ENCODE measurements at places on chromosomes 7 and 10.

DNA sequence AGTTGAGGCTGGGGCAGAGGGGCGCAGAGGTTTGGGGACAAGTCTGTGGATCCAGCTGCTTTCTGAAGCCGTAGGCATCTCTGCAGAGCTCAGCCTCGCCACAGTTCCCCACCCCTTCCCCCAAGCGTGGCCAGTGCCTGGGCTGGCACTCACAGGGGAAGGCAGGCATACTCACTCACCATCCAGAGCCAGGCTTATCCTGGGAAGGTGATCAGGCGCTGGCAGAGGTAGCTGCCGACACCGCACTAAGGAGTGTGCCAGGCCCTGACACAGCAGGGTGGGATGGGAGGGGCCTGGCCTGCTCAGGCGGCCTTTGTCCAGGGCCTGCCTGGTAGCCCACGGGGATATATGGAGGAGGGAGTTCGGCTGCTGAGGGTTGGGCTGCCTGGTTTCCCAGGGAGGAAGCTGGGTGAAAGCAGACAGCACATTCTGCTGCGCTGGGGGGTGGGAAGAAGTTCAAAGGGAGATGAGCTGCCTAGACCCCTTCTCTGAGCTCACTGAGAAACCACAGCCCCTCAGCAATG lies 15.9 kb downstream of the VSIR start:
- DNase-seq, result no peak

DNA sequence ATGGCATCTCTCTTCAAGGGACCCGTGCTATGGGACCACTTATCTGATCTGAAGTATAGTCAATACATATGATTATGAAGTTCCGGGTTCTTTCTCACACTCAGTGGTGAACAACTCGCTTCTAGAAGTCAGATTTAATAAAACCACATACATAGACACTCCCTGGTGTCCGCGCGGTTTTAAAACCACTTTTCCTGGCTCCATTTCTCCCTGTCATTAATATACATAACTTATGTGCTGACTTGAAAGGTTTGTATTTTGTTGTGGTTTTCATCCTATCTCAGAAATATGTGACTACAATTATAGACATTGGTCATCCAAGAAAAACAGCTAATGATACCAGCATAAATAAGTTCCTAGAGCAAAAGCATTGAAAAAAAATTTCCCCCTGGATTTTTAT lies 34.0 kb downstream of the SVIL start:
- DNase-seq, result no peak

- DNase-seq, result no peak
These were observed 11.0 kb upstream of the AHCYL2 start for GRCh38 chr7:129213828-129214227.

GRCh38 chr10:23980094-23980493 lies 228.8 kb upstream of the KIAA1217 start:
- DNase-seq, result no peak

DNA sequence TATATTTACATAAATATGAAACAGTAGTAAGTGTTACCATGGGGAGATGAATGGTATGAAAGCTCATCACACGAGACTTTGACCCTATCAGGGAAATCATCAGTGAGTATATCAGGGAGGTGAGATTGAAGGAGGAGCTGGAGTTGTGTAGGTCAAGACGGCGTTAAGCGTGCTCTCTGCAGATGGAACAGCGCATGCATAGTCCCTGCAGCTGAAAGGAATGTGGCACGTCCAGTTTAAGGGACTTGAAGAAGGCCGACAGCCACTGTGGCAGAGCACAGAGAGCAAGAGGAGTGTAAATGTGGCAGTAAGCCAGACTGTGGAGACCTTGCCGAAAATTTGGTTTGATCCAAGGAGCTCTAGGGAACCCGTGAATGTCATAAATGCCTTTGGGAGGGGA lies 38.9 kb downstream of the POU6F2 start:
- DNase-seq, result no peak

GRCh38 chr7:142357953-142358520 lies 100.2 kb upstream of the PRSS58 start:
- no peak for DNase-seq

DNA sequence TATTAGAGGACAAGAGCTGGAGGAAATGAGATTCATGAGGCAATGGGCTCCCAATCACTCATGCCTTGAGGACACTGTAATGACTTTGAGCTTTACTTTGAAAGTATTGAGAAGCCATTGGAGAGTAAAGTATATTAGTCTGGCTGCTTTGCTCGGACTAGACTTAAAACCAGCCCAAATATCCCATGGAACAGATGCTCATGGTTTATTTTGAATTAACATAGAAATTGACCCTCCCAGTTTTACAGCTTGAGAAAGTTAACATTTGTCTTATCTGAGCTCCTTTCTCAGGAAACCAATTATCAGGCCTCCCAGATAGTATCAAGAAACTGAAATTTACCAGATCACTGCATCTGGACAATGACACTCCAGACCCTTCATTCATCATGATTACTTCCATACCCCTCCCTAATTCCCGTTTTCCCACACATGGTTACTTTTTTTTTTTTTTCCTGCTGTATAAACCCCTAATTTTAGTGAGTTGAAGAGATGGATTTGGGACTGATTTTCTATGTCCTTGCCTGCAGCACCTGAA lies 270.8 kb upstream of the SMIM30 start:
- no peak for DNase-seq

DNA sequence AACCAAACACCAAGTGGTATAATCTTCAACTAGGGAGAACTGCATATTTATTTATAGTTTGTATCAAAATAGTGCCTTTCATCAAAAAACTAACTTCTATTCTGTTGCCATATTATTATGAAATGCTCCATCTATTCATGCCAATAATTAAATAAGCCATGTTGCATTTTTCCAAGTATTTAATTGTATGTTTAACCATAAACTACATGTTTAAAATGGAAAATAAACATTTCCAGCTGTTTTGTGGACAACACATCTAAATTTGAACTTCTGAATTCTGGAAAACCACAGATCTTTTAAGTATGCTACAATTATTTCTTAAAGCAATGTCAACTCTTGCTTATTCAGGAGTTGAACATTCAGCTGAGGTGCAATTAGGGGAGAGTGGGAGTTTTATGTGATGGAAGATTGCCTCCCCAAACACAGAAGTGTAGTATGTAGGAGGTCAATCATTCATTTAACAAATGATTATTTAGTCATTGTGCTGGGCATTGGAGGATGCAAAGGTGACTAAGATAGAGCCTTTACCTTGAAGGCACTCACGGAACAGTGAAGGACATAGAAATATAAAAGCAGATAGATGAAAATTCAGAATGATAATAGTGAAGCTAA lies 80.7 kb upstream of the PPP1R3C start:
- no peak for DNase-seq

GRCh38 chr10:5633166-5633749 lies 33.1 kb downstream of the ASB13 start:
- DNase-seq, result no peak

DNA sequence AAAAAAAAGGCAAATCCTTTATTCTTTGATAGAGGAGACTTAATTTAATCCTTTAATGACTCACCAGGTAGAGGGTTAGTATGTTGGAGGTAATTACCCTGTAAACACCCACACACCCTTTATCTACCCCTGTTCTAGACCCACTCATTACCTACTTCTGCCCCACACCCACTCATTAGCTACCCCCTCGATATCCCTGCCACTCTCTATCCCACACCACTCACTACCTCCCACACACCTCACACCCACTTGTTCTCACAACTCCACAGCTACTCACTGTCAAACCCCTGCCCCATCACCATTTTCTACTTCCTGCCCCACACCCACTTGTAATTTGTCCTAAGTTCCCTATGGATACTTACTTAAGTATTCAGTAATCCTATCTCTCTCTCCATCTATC lies 49.7 kb downstream of the SEC61G start:
- no peak for DNase-seq

GRCh38 chr7:13952921-13953320 lies 36.5 kb downstream of the ETV1 start:
- DNase-seq, result no peak

GRCh38 chr7:46982928-46983327 lies 599.0 kb downstream of the TNS3 start:
- no peak for DNase-seq

- no peak for DNase-seq
These were observed 61.1 kb downstream of the PKD1L1 start for GRCh38 chr7:47887016-47887640.

GRCh38 chr10:129396021-129396722 lies 70.9 kb upstream of the MGMT start:
- DNase-seq, result no peak

DNA sequence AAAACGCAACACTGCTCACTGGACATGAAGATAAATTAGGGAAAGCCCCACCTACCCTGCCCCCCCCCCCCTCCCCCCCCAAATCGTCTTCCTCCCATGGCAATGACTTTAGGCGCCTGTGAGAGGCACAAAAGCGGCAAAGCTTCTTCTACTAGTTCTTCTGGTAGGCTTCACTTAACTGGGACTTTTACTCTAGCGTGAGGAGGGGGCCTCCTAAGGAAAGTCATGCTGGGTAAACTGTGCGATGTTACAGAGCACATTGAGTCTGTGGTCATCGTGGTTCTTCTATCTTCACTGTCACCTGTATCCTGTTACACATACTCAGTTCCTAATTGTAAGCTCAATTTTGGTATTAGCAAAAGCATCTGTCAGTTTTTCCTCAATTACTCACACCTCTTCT lies 25.1 kb downstream of the HSPB1 start:
- DNase-seq, result no peak

- DNase-seq, result no peak
These were observed 166.5 kb downstream of the TFEC start for GRCh38 chr7:115864082-115864481.

Measured in CD4-positive, alpha-beta memory T cell (primary cell).